ENCODE measurements at places on chromosomes 12 and 14. TPM values are rescaled to one million over a fixed set of nuclear protein-coding genes. Genes with fewer than 3 reads are reported as not detected.

Gene NELL2
- 54.2 TPM for total RNA-seq

Gene SMIM41
- total RNA-seq, result 0.31 TPM

Gene GPD1
- total RNA-seq, result 1.2 TPM

Gene CATSPERB
- 0.30 TPM for total RNA-seq

Gene C12orf54
- total RNA-seq, result not detected

Gene PRR4
- total RNA-seq, result not detected

Gene ADAMTS20
- total RNA-seq, result 4.5 TPM

Gene AKAP5
- 3.5 TPM for total RNA-seq

Gene DAO
- not detected for total RNA-seq

Gene KRR1
- 73.8 TPM for total RNA-seq

Gene FSCB
- total RNA-seq, result not detected

Gene SERPINA5
- 1.9 TPM for total RNA-seq

Gene WNT1
- total RNA-seq, result not detected

Gene IL23A
- total RNA-seq, result 2.3 TPM

Gene FAM181A
- not detected for total RNA-seq

Gene KRT71
- total RNA-seq, result not detected

Gene NANOG
- total RNA-seq, result 229 TPM

Gene AMDHD1
- total RNA-seq, result not detected

Gene KLHL42
- total RNA-seq, result 21.6 TPM

Gene CMA1
- total RNA-seq, result not detected

Gene DCN
- not detected for total RNA-seq

Gene PRB3
- 0.67 TPM for total RNA-seq

Measured in H1 (cell line).